AG20443 (cell line): ENCODE measurements at places on chromosomes 13 and 19.

DNA sequence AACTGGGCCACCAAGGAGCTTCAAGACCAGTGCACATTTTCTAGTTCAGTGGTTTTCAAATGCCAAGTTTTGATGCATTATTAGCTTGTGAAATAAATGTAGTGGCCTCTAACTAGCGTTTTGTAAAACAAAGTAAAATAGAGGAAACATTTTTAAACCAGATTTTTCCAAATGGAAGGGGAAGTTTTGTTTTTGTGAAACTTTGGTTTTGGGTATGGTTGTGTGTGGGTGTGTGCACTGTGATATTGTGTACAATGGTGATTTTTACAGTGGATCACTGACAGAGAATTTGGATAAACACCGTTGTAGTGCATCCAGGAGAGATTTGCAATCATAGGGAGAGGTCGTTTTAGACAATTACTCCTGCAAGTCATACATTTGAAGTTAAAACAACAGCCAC lies 108.9 kb downstream of the SLC7A1 start:
- no peak for DNase-seq

- DNase-seq, result no peak
Observed at GRCh38 chr13:110125157-110125556, 181.8 kb downstream of the COL4A1 start.

- no peak for DNase-seq
Observed at GRCh38 chr13:95516021-95516420, 36.5 kb upstream of the CLDN10 start.

DNA sequence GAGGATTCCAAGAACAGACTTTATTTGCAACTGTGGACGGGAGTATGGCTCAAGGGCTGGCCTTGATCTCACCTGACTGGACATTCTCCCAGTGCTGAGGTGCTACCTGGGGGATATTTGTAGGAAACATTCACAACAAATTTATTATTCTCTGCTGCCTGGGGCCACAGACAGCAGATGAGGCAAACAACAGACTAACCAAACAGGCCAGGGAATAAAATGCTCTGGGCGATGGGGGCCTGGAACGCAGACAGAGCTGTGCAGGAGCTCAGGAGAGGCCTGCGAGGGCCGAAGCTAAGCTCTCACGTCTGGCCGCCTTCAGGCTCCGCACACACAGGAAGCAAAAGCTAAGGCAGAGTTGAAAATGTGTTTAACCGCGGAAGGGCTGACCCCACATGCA lies 7.8 kb downstream of the PLPP2 start:
- DNase-seq, result no peak

DNA sequence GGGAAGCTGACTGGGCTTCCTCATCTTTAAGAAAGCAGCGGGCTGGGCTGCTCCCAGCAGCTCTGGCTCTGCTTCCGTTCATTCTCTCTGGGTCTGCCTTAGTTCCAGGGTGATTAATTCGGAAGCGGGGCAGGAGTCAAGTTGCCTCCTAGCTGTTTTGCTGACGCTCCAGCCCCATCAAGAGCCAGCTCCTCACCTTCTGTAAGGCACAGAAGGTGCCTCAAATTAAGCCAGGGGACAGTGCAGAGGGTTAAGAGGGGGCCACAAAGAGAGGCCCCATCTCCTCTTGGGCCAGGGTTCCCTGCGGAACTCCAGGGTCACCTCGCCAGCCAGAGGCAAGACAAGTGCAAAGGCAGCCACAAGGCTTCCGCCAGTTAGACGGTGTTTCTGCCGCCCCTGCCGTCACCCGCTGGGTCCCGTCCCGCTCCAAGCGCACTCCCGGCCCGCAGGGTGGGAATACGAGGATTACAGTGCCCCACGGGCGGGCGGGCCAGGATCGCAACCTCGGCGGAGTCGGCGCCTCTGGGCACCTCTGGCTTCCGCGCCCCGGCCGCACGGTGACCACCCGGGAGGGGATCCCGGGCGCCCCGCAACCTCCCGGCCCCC lies 508 bp downstream of the SLC15A1 start:
- peak; percentile 74 for DNase-seq

DNA sequence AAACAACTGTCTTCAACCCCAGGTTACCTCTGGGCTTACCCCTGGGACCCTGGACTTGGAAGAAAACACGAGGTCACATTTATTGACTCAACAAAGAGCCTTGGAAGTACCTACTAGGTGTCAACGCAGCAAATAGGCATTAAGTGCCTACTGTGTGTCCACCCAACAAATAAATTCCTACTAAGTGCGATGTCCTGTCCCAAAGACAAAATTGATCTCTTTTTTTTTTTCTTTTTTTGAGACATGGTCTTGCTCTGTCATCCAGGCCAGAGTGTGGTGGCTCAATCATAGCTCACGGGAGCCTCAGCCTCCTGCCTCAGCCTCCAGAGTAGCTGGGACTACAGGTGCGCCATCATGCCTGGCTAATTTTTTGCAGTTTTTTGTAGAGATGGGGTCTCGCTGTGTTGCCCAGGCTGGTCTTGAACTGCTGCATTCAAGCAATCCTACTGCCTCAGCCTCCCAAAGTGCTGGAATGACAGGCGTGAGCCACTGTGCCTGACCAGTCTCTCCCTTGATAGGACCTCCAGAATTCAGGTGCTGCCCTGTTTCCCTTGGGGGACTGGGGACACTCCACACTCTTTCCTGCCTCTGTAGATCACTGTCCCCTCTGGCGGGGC lies 589 bp upstream of the S1PR2 start:
- DNase-seq, result no peak

DNA sequence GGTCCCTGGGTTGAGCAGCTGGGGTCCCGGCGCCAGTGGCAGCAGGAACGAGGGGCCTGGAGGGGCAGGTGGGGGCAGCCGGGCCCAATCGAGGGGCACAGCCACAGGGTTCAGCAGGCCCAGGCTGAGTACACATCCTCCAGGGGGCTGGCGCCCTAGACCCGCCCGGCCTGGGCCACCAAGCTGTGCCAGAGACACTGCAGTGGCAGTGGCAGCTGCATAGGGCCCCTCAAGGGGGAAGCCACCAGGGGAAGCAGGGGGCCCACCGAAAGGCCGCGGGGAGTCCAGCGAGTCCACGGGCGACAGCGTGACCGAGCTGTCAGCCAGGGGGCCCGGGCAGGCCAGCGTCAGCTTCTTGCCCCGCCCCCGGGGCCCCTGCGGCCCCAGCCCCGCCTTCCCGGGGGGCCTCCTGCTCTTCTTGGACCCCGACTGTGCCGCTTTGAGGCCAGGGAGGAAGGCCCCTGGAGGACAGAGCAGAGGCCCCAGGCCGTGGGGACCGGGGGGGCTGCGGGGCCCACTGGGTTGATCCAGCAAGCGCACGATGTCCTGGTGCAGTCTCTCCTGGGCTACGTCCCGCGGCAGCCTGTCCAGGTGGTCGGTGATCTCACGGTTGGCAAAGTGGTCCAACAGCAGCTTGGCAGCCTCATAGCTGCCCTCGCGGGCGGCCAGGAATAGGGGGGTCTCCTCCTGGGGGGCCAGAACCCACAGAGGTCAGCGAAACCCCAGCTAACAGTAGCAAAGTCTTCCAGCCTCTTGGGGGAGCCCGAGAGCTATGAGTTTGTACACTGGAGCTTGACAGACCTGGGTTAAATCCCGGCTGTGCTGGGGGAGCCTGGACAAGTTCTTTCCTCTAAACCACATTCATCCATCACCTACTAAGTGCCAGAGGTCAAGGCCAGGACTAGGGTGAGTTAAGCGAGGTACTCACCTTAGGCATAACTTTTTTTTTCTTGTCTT lies 39.5 kb downstream of the NOTCH3 start:
- peak; percentile 66 for DNase-seq

DNA sequence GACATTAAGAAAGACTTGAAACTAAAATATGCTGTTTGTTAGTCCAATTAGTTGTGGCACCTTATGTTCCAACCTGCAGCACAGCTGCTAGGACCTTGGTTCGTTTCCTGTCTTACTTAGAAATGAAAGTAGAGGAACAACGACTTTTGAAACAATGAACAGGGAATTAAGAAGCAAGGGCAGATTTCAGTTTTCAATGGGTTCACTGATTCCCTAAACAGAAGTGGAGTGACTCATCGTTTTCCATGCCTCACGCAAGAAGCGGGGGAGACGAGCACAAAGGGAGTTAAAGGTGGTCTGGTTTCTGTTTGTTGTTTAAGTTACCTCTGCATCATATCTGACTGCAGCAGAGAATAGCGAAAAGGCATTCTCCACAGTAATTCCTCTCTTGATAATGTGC lies 44.8 kb downstream of the PHF11 start:
- no peak for DNase-seq

DNA sequence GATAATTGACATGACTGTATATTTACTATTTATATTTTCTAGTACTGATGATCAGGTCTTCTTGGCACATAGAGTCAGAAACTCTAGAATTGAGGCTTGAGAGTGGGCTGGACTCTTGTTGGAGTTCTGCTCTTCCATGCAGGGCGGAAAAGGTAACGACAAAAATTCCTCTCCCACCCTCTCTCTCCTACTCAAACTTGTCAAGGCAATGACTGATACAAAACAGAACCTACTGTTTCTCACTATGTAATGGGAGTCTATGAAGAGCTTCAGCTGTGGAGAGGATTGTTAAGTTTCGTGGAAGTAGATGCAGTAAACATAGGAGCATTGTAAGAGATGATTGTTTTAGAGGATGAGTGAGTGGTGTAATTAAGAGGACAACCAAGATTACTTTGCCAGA lies 8.8 kb downstream of the EDNRB start:
- DNase-seq, result no peak

- DNase-seq, result no peak
Observed at GRCh38 chr13:43331672-43332071, 308.3 kb downstream of the DNAJC15 start.

DNA sequence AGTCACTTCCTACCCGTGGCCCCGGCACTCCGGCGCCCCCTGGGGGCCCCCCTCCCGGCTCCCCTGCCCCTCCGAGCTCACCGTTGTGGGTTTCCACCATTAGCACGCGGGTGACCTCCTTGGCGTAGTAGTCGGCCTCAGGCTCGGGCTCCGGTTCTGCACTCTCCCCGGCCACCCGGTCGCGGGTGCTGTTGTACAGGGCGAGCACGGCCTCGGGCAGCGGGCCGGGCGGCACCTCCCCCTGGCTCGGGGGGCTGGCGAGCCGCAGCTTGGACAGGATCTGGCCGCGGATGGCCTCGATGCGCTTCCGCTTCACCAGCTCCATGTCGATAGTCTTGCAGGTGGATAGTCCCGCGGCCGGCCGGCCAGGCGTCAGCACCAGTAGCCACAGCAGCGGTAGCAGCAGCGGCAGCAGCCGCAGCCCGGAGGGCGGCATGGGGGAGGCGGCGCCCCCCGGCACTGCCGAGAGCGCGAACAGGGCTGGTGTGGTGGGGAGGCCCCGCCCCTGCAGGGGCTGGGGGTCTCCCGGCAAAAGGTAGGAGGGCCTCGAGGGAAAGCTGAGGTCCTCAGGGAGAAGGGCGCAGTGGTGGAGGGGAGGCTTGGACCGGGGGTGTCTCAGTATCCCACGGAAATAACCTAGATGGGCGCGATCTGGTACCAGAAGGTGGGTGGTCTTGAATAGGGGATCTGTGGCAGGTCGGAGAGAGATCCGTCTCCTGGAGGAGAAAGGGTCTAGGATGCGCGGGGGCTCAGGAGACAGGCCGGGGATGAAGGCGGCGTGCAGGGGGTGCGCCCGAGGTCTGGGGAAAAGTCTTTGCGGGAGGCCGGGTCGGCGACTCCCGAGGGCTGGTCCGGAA lies 885 bp downstream of the TGFB1 start:
- peak; percentile 68 for DNase-seq

DNA sequence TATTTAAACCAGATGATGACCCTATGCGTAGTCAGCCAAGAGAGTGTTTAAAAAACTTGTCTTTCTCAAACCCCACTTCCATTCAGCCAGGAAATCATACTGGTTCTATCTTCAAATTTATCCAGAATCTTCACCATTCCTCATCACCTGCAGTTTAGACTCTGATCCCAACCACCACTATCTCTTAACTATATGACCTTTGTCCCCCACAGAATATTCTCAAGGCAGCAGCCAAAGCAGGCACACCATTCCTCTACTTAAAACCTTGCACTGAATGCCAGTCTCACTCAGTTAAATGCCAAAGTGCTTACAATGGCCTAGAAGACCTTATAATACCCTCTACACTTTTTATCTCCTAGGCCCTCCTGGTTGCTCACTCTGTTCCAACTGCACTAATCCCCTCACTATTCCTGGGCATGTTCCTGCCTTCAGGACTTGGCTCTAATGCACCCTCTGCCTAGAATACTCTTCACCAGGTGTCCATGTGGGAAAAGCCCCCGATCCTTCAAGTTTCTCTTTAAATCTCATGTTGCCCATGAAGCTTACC lies 10.1 kb downstream of the SUCLA2 start:
- no peak for DNase-seq

GRCh38 chr19:50646074-50646807 lies 3.0 kb upstream of the C19orf81 start:
- peak; percentile 77 for DNase-seq

- no peak for DNase-seq
Observed at GRCh38 chr19:934197-934840, 8.5 kb downstream of the ARID3A start.

- no peak for DNase-seq
Observed at GRCh38 chr13:36543671-36544070, 111.4 kb downstream of the CCNA1 start.

DNA sequence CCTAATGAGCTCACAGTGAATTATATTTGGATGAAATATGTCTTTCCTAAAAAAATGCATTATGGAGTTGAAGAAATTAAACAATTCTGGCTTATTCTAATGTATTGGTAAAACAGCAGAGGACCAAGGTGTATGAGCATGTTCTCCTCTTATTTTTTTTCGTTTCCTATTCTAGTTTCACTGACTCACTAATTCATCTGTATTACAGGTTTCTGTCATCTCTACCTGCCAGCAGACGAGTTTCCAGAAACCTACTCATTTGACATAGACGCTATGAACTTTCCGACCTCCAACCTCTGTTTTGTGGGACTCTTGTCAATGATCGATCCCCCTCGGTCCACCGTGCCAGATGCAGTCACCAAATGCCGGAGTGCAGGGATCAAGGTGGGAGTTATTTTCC lies 20.3 kb downstream of the ATP12A start:
- no peak for DNase-seq

- DNase-seq, result no peak
Observed at GRCh38 chr13:114096811-114097211, 35.6 kb downstream of the RASA3 start.

DNA sequence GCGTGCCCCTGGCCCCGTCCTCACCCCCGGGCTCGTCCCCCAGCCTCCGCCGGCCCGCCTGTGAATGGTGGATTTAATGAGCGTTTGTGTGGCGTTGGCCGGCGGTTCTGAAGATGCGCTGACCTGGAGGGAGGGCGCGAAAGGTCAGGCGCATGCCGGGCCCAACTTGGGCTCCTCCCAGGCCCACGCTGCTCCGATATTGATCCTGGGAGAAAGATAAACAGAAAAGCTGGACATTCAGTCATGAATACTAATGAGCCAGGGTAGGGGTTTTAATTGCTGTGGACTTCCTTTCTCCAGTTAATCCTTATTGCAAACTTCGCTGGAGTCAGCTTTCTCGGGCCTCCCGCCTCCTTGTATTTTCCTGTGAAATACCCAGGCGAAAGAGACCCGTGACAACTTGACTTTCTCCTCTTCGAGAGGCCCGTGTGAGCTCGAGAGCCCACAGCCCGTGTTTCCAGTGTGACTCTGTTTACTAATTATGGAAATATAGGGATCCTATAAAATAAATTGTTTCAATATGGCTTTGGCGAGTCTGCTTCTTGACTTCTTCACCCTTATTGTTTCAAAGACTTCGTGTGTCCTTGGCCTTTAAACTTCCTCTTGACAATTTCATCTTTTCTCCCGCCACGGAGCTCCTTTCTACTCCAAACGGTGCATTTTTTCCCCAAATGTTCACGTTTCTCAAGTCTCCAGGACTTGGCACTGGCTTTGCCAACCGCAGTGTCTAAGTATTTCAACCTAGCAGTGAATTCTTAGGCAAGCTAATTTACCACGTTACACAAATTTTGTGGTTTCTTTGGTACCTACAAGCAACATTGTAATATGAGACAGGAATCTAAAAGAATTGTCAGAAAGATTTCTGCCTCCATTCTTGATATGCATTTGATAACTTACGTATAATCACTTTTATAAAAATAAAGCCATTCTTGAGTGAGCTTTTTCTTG lies 10.5 kb downstream of the ZIC2 start:
- no peak for DNase-seq
